Muscle of back (tissue), 13 donors: ENCODE measurements at places on chromosomes 5 and 9.

DNA sequence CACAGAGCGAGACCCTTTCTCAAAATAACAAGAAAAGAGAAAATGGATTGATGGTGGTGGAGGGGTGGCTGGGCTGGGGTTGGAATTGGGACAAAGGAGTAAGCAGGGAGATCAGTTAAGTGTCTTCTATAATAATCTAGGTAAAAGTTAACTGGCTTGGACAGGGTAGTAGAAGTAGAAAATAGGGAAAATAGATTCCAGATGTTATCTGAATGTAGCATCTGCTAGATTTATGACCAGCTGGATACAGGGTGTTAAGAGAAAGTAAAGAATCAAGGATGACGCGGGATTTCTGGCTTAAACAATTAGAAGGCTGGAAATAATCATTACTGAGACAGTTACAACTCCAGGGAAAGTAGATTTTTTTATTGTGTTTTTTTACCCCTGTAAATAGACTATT lies 13.0 kb downstream of the PPP6C start:
- DNase-seq, result peak; percentile 65

- peak; percentile 84 for DNase-seq
Observed at GRCh38 chr9:121271368-121272341, 3.7 kb downstream of the GSN start.

- no peak for DNase-seq
Observed at GRCh38 chr5:75055727-75056144, 3.4 kb upstream of the GCNT4 start.

DNA sequence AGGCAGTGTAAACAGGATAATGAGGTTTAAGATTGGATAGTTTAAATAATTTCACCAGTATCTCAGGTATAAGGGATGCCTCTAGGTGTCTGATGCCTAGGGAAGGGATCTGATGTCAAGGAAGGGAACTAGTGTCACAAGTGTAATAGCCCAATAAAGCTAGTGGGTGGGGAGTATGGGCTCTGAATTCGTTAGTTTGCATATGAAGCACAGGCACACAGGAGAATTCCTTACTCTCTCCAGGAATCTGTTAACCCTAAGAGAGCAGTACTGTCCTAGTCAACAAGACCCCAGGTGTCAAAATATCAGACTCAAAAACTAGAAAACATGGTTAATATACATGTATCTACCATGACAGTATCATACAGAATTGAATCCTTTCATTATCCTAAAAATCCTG lies 352.5 kb upstream of the CYLC2 start:
- DNase-seq, result no peak

GRCh38 chr5:149464796-149465489 lies 85.9 kb upstream of the IL17B start:
- DNase-seq, result no peak
